MM.1S (cell line): ENCODE measurements at places on chromosomes 5 and 9.

- no peak overlapping the region for H3K27ac ChIP-seq
- no peaks in the 10 kb centered on the region for H3K27me3 ChIP-seq
- H3K4me1 ChIP-seq: no peaks in the 10 kb centered on the region; the same call in 1 of the 2 replicates
- H3K36me3 ChIP-seq: no peaks in the 10 kb centered on the region
- H3K4me3 ChIP-seq: no peak overlapping the region
Measured at GRCh38 chr5:82656341-82656761, 378.2 kb upstream of the RPS23 start.

DNA sequence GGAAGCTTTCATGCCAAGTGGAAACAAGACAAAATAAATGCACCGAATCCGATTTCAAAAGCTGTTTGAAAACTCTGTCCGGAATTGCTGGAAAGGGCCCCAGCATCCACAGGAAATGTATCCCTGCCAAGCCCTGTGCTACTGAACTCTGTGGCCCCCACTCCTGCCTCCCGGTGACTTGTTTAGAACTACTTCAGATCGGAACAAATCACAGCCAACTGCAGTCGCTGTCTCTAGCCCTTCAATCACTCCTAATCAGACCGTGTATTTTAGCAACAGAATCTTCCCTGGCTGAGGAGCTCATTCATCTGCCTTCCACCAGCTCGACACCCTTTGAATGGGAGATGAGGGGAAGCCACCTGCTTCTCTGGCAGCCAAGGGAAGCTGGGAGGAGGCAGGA lies 94.1 kb downstream of the KCNIP1 start:
- H3K36me3 ChIP-seq: no peaks in the 10 kb centered on the region
- no peak overlapping the region for H3K27ac ChIP-seq
- DNase-seq: no peak
- peaks cover 11% of the 10 kb centered on the region; the same call in 1 of the 2 replicates for H3K27me3 ChIP-seq

DNA sequence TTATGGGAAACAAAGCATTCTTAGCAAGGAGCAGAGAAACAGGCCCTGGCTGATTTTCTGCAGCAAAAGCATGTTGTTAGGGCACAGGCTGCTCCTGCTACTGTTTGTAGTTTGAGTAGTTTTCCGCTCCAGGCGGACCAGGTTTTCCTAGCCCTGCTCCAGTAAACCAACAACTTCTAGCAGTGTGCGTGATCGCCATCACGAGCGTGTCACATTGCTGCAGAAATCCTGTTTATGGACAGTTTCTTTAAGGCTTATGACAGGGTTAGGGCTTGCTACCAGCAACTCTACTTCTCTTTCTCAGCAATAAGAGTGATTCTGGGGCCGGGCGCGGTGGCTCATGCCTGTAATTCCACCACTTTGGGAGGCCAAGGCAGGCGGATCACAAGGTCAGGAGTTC lies 803.9 kb upstream of the CDH10 start:
- no peaks in the 10 kb centered on the region for H3K4me1 ChIP-seq
- no peaks in the 10 kb centered on the region for H3K27me3 ChIP-seq
- DNase-seq: no peak
- no peak overlapping the region for H3K27ac ChIP-seq

DNA sequence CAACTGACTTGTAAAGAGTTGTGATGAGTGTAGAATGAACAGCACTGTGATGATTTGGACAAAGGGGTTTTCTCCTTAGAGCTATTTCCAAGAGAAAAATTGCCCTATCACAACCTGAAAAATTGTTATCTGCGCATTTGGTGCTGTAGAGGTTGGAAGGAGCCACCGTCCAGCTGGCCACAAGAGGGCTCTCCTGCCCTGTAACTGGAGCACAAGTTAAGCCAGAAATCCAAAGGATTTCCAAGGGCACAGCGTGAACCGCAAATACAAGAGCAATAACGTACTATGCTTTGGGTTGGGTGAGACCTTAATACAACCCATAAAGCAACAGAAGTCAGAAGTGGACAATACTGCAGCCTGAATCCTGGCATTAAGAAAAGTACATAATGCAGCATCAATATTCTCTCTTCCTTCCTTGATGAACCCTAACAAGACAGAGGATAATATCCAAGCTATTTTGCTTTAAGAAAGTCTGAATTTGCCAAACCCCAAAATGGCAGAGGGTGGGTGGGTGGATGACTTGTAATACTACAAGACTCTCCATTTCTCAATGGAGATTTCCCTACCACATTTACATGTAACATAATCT lies 56.8 kb upstream of the SMIM32 start:
- H3K4me1 ChIP-seq: no peaks in the 10 kb centered on the region
- peak; percentile 49 for DNase-seq
- no peak overlapping the region for H3K4me3 ChIP-seq
- no peaks in the 10 kb centered on the region for H3K27me3 ChIP-seq
- H3K27ac ChIP-seq: no peak overlapping the region

DNA sequence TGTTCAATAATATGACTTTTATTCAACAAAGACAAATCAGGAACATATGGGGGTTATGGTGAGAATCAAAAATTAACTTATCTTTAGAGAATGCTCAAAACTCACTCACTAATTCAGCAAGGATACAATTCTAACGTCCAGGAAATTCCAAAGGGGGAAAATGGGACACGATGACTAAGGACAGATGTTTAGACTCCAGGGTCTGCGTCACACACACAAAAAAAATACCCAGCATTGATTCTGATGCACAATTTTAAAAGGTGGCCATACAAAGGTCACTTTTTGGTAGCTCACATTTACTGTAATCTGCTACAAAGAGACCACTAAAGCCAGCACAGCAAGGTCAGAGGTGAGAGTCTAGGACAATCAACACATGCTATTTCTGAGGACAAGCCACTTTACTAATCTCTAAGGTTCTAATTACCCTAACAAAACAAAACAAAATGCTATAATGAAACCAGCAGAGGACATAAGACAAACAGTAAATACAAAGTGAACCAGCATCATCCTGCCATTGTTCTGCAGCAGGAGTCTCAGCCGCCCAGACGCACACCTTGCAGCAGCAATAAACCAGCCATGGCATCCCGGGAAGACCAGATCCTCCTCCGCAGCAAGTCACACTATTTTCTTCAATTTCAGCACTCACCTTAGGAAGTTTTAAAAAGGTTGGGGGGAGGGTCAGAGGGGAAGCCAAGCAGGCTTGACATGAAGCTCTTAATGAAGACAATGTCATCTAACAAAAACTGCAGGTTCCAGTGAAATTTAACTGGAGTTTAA lies 57.8 kb downstream of the TTC39B start:
- no peaks in the 10 kb centered on the region for H3K27me3 ChIP-seq
- no peaks in the 10 kb centered on the region for H3K4me1 ChIP-seq
- H3K27ac ChIP-seq: no peak overlapping the region
- no peak for DNase-seq

GRCh38 chr5:170176916-170177315 lies 55.9 kb upstream of the C5orf58 start:
- H3K4me3 ChIP-seq: no peak overlapping the region
- H3K4me1 ChIP-seq: no peaks in the 10 kb centered on the region
- DNase-seq: no peak
- no peaks in the 10 kb centered on the region for H3K27me3 ChIP-seq
- no peaks in the 10 kb centered on the region for H3K36me3 ChIP-seq

GRCh38 chr5:127206320-127207113 lies 84.1 kb upstream of the MEGF10 start:
- no peak overlapping the region for H3K27ac ChIP-seq

DNA sequence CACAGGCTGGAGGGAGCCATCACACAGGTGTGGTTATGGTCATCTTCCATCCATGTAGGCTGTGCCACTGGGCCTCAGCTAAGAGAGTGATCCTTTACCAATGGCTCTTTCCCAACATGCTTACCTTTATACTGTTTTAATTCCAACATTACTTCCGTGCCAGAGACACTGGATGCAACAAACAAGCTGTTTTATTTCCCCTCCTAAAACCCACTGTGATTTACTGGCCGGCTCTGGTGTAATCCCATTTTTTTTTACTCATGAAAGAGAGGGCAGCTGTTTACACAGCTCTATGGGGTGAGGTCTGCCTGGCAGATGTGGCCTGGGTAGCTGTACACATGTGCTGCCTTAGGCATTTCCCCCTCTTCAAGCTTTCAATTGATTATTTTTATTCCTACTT lies 58.5 kb downstream of the MACROH2A1 start:
- no peak overlapping the region for H3K4me3 ChIP-seq
- H3K27me3 ChIP-seq: no peaks in the 10 kb centered on the region
- no peak for DNase-seq
- H3K4me1 ChIP-seq: no peaks in the 10 kb centered on the region

GRCh38 chr9:120970244-120970643 lies 43.6 kb upstream of the TRAF1 start:
- H3K36me3 ChIP-seq: no peaks in the 10 kb centered on the region
- no peak overlapping the region for H3K4me3 ChIP-seq
- no peaks in the 10 kb centered on the region for H3K27me3 ChIP-seq
- no peak for DNase-seq
- peaks cover 16% of the 10 kb centered on the region for H3K4me1 ChIP-seq

DNA sequence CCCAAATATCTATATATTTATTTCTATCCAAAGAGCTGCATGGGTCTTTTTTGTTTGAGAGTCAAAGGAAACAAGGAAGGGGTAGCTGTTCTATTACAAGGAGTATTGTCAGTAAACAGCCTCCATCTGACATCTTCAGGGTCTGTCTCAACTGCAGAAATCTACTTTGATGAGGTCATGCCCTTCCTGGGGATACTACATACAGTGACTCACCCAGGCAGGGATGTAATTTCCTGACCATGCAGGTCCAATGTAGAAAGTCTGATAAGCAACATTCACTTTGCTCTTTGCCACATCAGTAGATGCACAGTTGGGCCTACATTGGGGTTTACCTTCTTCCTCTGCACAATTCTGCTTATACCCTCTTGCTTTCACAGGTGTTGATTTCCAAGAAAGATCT lies 165.5 kb downstream of the TLR4 start:
- H3K27me3 ChIP-seq: no peaks in the 10 kb centered on the region
- H3K4me3 ChIP-seq: no peak overlapping the region
- H3K27ac ChIP-seq: no peak overlapping the region
- H3K4me1 ChIP-seq: no peaks in the 10 kb centered on the region
- H3K36me3 ChIP-seq: no peaks in the 10 kb centered on the region

DNA sequence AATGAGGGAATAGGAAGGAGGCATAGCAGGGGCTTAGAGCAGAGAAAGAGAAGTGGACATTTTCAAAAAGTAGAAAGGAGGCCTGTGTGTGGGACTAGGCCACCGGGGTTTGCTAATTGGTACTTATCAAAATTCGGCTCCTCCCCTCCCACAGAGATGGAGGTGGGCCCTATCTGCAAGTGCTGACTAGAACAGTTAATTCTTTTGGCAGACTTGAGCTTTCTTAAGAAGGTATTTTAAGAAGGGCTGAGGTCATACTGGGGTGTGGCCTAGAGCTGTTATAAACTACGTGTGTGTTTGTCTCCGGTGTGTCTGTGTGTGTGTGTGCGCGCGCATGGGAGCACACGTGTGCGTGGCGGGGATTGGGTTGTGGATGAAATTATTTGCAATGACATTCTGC lies 1086.5 kb downstream of the EFNA5 start:
- H3K4me3 ChIP-seq: no peak overlapping the region
- no peaks in the 10 kb centered on the region for H3K36me3 ChIP-seq
- no peaks in the 10 kb centered on the region for H3K27me3 ChIP-seq
- H3K27ac ChIP-seq: no peak overlapping the region
- DNase-seq: no peak
- H3K4me1 ChIP-seq: no peaks in the 10 kb centered on the region

DNA sequence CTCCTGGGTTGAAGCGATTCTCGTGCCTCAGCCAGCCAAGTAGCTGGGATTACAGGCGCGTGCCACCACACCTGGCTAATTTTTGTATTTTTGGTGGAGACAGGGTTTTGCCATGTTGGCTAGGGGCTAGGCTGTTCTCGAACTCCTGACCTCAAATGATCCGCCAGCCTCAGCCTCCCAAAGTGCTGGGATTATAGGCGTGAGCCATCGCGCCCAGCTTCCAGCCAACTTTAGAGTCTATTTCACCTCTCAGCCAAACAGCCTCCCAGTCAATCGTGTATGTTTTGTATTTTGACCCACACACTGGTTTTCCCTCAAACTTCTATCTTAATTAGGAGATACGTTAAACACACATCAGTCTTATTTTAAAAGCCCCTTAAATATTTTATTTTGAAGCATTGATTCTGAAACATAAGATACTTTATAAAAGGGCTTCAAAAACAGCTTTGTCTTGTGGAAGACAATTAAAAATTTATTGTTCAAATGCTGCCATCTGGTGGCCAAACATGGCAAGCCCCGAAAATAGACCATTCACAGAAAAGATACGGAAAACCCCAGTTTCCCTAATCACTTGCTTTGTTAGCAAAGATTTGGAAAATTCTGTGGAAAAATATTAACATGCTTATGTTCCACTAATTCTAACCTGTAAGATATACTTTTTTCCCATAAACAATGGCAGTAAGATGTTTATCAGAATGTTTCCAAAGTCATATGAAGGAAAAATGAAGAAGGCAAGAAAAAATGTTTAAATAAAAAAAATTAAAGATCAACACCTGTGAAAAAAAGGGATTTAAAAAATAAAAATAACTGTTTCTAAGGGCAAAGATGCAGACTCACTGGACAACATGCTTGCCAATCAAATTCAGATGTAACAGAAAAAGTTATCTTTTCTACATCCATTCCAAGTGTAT lies 33.1 kb downstream of the APTX start:
- H3K4me1 ChIP-seq: no peaks in the 10 kb centered on the region
- H3K36me3 ChIP-seq: no peaks in the 10 kb centered on the region
- H3K4me3 ChIP-seq: no peak overlapping the region
- no peaks in the 10 kb centered on the region for H3K27me3 ChIP-seq
- H3K27ac ChIP-seq: no peak overlapping the region

DNA sequence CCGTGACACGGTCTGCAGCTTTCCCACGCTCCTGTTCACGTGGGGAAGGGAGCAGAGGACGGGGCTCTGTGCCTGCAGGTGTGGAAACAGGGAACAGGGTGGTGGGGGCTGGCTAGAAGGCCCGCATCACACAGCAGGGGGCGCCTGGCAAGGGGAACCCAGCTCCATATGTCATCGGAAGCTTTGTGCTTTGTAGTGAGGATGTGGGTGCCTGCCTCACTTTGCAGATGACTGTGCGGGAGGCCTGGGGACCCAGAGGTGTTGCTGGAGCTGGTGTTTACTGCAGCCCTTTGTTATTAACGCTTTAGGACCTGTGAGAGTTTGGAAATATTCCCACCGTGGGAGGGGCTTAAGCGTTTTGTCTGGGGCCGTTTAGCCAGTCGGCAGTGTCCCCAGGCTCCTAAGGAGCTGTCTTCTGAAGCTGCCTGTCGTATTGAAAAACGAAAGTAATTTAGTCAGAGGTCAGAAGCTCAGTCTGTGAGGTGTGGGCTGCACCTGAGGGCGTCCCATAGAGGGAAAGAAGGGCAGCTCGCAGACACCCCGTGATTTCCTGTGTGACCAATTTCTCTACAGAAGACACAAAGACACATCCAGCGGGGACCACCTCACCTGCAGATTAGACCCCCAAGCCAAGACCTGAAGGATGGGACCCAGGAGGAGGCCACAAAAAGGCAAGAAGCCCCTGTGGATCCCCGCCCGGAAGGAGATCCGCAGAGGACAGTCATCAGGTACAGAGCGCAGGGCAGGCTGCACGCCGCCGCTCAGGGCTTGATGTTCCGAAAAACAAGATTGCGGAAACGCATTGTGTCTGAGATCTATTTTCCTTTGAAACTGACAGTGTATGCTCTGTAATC lies 9.1 kb downstream of the MAN1B1 start:
- H3K4me3 ChIP-seq: peak overlapping the region; percentile 48
- DNase-seq: peak; percentile 84
- H3K27ac ChIP-seq: peak overlapping the region; percentile 66; the same call in 1 of the 2 replicates
- peaks cover 8% of the 10 kb centered on the region for H3K4me1 ChIP-seq
